Astrocyte (in vitro differentiated cells and primary cell): ENCODE measurements at places on chromosomes 6 and 20.

DNA sequence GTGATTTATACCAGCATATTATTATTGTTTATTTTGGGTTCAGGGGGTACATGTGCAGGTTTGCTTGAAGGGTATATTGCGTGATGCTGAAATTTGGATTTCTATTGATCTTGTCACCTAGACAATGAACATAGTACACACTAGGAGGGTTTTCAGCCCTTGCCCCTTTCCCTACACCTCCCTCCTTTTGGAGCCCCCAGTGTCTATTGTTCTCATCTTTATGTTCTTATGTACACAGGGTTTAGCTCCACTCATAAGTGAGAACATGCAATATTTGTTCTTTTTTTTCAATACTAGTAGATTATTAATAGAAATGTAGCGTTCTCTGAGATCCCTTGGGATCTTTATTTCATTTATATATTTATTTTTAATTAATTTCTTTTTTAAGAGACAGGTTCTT is 79.2 kb upstream of the MRAP2 start:
- no peak for DNase-seq

GRCh38 chr20:22623211-22623610 is 38.8 kb upstream of the FOXA2 start:
- no peak for DNase-seq

DNA sequence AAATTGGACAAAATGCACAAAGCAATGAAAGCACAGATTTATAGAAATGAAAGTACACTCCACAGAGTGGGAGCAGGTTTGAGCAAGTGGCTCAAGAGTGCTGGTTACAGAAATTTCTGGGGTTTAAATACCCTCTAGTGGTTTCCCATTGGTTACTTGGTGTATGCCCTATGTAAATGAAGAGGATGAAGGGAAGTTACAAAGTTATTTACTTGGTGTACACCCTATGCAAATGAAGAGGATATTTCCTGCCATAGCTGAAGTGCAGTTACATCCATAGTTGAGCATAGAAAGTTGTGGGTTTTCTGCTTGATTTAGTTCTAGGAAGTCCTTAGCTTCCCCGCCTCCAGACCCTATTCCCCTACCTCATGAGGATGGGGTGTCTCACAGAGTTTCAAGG is 22.7 kb downstream of the BCAS1 start:
- DNase-seq = no peak

GRCh38 chr6:105675715-105676397 is 273.0 kb upstream of the PREP start:
- peak; percentile 97 for DNase-seq

DNA sequence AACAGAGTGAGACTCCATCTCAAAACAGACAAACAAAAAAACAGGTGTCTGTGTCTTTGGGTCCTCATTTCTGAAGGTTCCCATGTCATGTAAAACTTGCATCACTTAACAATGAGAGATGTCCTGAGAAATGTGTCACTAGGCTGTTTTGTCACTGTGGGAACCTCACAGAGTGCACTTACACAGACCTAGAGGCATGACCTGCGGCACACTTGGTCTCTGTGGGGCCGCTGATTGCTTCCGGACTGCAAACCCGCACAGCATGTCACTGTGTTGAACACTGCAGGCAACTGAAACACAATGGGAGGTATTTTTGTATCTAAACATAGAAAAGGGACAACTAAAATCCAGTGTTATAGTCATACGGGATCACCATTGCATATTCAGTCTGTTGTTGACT is 42.3 kb upstream of the TMEM181 start:
- no peak for DNase-seq

DNA sequence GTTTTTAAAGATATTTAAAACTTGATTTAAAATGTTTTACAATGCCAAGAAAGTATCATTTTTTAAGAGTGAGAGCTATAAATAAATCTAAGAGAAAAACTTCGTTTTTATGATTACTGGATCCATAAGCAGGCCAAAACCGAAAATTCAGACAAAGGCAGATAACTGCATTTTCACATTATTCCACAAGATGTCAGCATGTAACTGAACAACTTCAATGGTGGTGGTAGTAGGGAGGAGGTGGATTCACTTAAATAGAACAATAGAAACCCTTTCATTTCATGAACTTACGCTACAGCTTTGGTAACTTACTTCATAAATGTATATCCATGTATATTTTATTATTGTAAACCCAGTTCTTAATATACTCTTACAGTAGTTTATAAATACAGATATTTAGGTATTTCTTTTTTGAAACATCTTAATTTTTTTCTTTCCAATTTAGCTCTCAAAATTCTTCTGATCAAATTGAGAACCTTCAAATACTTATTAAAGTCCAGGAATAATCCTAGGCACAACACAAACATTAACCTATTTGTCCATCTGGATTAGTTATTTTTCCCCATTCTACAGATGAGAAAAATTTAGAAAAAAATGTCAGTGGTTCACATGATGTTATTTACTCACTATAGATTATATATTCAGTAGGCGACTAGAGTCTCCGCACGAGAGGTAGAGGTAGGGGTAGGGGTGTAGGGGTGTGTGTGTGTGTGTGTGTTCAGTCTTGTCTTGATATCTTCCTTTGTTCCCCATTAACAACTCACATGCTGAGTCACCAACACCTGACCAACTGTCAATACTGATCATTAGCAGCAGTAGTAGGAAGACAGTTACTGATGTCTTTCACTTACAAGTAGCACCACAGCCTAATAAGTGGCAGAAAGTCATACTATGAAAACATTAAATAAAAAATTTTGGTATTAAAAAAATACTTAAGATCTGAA is 111.5 kb downstream of the ARHGAP18 start:
- peak; percentile 53 for DNase-seq

DNA sequence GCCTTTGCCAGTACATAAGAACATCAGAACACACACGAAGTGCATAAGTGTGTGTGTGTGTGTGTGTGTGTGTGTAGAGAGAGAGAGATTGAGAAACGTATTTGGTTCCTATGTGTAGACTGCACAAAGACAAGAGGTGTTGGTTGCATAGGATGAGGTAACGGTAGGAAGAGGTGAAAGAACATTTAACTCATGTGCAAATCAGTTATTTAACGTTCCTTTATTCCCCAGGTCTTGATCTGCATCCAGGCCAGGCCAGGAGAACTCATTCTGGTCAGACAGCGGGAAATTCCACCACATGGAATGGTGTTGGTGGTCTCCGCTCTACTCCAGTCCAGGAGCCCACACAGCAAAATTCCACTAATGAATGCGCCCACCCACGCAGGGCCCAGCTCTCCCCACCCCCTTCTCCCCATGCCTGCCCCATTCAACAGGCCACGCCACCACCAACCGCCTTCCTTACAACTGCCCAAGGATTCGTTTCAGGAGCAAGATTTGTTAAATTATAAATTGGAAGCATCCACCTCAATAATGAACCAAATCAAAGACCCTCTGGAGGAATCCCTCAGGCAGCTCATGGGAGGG is 86.8 kb downstream of the CLIC5 start:
- DNase-seq = no peak

GRCh38 chr20:23415959-23416583 is 5.2 kb downstream of the NAPB start:
- peak; percentile 26 for DNase-seq

DNA sequence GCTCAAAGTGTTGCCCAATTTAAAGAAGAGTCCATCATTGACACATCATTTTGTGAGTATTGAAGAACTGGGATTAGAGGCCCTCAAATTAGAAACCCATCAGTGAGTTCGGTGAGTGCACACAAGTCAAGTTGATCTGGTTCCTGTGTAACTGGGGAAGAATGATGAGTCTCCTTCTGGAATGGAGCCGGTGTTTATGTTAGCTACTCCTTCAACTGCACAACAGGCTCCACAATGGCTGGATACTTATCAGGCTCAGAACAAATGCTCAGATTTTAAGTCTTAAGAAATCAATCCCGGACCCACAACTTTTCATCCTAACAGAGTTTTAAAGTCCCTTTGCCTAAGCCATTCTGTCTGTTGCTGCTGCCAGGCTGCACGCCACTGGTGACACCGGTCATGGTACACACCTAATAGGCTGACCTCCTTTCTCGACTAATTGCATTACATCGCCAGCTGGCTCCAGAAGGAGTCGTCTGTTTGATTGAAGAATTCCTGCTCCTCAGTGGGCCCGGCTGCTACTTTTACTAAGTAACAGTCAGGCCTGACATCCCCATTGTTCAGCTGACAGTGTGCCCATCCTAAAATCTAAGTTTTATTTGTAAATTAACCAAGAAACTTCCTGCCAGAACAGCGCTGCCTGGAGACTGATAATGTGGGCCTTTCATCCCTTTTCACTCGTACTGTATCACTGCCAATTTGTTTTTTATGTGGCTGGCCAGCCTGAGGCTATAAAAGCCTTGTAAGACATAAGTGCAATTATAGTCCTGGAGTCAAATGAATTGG is 130.4 kb downstream of the INSM1 start:
- DNase-seq = peak; percentile 55

DNA sequence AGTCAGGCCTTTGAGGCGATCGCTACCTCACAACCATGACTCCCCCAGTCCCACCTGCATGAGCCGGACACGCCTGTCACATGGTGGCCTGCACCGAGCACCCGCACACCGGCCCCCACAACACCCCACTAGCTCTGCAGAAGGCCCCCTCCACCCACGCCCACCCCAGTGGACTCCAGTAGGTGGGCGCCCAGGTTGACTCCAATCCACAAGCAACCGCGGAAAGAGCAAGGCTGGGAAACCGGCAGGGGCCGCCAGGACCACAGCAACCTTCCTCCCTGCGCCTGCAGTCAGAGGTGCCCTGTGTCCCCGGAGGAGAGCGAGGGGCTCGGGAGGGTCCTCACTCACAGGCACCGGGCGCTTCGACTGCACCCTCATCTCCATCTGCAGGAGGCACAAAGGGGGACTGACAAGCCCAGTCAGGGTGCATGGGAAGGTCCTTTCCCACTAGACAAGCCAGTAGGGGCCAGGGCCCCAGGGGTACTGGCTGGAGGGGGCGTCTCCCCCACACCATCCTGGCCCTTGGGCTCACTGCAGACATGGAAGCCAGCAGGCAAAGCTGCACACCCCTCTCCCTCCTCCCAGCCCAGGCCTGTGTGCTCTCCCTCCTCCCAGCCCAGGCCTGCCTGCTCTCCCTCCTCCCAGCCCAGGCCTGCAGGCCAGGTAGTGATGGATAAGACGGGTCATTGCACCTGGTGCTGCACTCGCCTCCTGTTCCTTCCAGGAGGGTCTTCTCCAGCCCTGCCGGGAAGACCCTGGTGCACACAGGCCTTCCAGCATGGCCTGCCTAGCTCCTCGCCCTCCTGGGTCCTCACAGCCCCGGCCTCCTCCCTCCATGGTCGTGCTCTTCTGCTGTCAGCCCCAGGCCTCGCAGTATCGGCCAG is 137.2 kb downstream of the DLL1 start:
- no peak for DNase-seq

GRCh38 chr6:104607501-104607900 is 252.2 kb downstream of the HACE1 start:
- no peak for DNase-seq

GRCh38 chr6:24107294-24107693 is 18.7 kb upstream of the NRSN1 start:
- no peak for DNase-seq

DNA sequence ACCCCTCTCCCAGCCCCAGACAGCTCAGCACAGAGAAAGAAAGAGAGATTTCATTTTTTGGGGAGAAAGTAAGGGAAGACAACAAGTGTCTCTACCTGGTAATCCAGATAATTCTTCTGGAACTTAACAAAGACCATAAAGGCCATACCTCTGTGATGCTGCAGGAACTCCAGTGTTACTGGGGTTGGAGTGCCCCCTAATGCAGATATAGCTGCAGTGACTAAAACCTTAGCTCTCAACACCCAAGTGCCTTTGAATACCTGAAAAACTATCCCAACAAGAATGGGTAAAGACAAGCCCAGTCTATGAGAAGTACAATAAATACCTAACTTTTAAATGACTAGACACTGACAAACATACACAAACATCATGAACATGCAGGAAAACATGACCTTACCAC is 365.3 kb upstream of the PTCHD4 start:
- peak; percentile 1 for DNase-seq

GRCh38 chr20:59031564-59032022 is 542 bp downstream of the ATP5F1E start:
- DNase-seq = no peak
